Adipose tissue (tissue), 3 donors: ENCODE measurements at places on chromosomes 4 and X. TPM values are rescaled to one million over a fixed set of nuclear protein-coding genes. Genes with fewer than 3 reads are reported as not detected.

ATP2B3 gene
- not detected for polyA plus RNA-seq

RENBP gene
- polyA plus RNA-seq = 18.4 TPM

TMPRSS11F gene
- polyA plus RNA-seq = not detected

BMP2K gene
- polyA plus RNA-seq = 15.4 TPM

CCDC158 gene
- 0.11 TPM for polyA plus RNA-seq

GC gene
- polyA plus RNA-seq = 14.9 TPM

FGF5 gene
- polyA plus RNA-seq = not detected

RHOXF1 gene
- not detected for polyA plus RNA-seq

PABPC1L2A gene
- not detected for polyA plus RNA-seq

CCKAR gene
- polyA plus RNA-seq = 0.08 TPM

MED14 gene
- polyA plus RNA-seq = 8.8 TPM

ATOH1 gene
- polyA plus RNA-seq = 0.07 TPM

RXFP1 gene
- polyA plus RNA-seq = 0.07 TPM

PNMA6F gene
- not detected for polyA plus RNA-seq

VSIG4 gene
- polyA plus RNA-seq = 19.2 TPM

LARP1B gene
- polyA plus RNA-seq = 16.5 TPM

ASB12 gene
- 0.05 TPM for polyA plus RNA-seq

MAGEA1 gene
- not detected for polyA plus RNA-seq

NAP1L3 gene
- polyA plus RNA-seq = 0.34 TPM

ZNF718 gene
- 2.5 TPM for polyA plus RNA-seq

CPZ gene
- 6.9 TPM for polyA plus RNA-seq

MAGEA12 gene
- polyA plus RNA-seq = not detected

MTHFD2L gene
- 5.1 TPM for polyA plus RNA-seq

FAT4 gene
- 0.54 TPM for polyA plus RNA-seq

CYTL1 gene
- polyA plus RNA-seq = 2.4 TPM

GBA3 gene
- polyA plus RNA-seq = 0.06 TPM

POU3F4 gene
- polyA plus RNA-seq = not detected

MSX1 gene
- 23.0 TPM for polyA plus RNA-seq

TAF7L gene
- 0.06 TPM for polyA plus RNA-seq

RHOH gene
- 0.60 TPM for polyA plus RNA-seq

CC2D2A gene
- 5.8 TPM for polyA plus RNA-seq

CD38 gene
- 4.7 TPM for polyA plus RNA-seq

ABCG2 gene
- 0.31 TPM for polyA plus RNA-seq

JCHAIN gene
- 2.9 TPM for polyA plus RNA-seq

DRD5 gene
- polyA plus RNA-seq = not detected

F8A2 gene
- not detected for polyA plus RNA-seq
